Suprapubic skin (tissue), 4 donors: ENCODE measurements at places on chromosomes 2 and 18.

GRCh38 chr2:88627055-88627855 lies at the start of gene EIF2AK3:
Gene EIF2AK3, minus strand, starts transcription at chr2:88627464. Its CDS starts 190 bp downstream, at chr2:88627274.
- DNase-seq = peak; percentile 99

DNA sequence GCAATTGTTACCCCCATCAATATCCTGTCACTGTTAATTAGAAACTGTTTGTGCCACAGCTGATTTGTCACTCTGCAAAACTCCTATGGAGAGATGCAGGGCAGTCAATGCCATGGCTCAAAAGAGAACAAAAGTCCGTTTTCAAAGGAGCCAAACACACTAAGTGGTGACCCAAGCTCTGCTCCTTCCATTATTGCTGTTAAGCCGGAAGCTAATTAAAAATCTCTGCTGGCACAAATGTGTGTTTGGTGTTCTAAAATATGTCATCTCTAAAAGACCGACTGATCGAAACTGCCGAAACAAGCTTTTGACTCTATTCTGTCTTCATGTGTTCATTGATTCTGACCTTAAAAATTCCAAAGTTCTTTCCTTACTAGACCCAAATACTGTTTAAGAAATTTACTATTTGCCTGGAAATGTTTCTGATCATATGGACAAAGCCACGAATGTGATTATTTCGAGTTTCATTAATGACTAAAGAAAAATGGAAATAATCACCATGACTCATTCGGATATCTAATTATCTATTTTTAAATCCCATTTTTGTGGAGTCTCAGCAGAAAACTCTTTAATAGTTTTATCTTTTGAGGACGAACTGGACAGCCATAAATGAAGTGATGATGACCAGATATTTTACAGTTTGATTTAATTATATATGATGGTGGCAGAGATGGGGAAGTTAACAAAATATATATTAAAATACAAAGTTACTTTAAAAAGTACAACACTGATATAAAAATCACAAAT lies 287.6 kb downstream of the SOCS6 start:
- no peak for DNase-seq

- no peak for DNase-seq
Observed at GRCh38 chr2:47521666-47522285, 118.8 kb downstream of the MSH2 start.

- no peak for DNase-seq
Observed at GRCh38 chr2:102473631-102474030, 605 bp downstream of the SLC9A4 start.

DNA sequence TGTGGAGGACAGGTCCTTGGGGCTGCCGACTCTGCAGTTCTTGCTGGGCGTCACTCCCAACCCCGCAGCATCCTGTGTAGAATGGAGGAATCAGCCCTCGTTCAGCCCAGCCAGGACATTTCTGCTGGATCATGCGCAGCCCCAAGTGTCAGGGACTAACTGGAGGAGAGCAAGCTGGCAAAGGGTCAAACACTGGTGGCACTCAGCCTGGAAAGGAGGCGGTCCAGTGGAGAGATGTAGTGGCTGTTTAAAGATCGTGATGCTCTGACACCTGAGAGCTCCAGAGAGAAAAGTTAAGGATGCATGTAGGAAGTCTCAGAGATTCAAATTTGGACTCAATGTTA lies 63.6 kb upstream of the SH3RF3 start:
- DNase-seq = peak; percentile 58

GRCh38 chr2:71224457-71224856 lies 2.4 kb downstream of the PAIP2B start:
- DNase-seq = no peak

DNA sequence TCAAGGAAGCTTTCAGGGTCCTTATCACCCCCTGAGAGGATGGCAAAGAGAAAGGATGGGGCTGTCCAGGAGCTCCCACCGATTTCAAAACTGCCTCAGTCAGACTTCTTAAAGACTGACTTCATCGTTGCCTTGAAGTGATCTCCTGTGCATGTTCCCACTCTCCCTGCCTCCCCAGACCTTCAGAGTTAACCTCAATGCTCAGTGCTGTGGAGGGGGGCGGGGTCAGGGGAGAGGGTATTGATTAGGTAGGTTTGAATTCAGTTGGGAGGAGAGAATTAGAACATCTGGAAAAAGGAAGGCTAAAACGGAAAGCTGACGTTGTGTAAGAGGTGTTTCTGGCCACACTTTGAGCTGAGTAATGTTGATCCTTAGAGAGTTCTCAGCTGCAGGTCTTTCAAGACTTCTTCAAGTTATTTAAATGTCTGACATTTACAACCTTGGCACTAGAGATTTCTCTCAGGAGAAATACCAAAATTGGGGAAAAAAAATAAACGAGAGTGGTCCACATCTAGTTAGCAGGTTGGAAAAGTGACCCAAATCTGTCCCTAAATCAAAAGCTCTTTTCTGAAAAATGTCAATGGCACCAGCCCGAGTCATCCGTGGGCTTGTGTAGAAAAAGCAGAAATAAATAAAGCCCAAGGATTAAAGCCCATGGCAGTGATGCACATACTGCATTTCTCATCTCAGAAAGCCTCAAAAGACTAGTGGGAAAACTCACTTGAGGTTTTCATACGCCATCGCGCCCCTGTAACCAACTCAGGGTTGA lies 134.7 kb upstream of the EPAS1 start:
- DNase-seq = no peak

DNA sequence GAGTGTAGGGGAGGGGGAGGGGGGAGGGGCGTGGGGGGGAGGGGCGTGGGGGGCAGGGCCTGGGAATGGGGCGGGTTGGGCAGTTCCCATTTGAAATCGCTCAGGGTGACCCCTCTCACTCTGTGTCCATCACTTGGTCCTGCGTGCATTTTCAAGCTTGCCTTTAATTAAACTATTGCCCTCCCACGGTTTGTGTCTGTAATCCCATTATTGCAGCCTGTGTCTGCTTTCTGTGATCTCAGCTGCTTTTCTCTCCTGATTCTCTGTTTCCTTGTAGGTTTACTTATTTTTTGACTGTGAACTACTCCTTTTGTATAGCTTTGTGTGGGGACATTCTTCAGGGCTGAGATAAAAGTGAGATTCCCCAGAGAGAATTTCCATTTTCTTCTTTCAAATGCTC lies 1.3 kb downstream of the DCDC2C start:
- DNase-seq = no peak

- DNase-seq = no peak
Observed at GRCh38 chr2:189298038-189298437, 118.5 kb upstream of the COL5A2 start.

- no peak for DNase-seq
Observed at GRCh38 chr2:106531676-106532214, 44.6 kb downstream of the CD8B2 start.

DNA sequence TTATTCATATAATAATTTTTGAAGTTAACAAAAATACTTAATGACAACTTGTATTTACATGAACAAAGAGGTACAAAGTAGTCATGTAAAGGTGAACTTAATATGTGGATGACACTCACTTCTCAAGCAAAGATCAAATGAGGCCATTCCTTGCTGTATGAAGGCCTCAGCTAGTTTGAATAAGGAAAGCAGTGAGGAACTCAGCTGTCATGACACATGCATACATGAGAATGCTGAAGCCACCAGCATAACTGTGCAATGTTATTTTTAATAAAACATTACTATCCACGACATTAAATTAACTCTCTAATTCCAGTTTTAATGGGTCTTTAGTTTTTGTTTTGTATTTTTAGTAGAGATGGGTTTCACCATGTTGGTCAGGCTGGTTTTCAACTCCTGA lies 102.9 kb downstream of the CDH2 start:
- no peak for DNase-seq

DNA sequence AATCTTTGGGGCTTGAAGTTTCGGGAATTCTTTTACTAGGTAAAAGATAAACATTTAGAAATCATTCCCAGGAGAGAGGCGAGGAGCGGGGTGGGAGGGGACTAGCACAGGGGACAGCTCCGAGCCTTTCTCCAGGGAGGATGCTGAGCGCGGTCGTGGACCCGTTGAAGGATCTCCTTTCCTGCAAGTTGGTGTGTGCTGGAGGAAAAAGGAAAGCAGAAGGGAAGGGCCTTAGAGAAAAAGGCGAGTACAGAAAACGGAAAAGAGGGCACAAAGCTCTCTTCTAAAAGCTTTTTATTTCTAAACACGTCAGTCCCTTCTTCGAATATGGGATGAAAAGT lies 640 bp downstream of the SLC39A6 start:
- DNase-seq = no peak

DNA sequence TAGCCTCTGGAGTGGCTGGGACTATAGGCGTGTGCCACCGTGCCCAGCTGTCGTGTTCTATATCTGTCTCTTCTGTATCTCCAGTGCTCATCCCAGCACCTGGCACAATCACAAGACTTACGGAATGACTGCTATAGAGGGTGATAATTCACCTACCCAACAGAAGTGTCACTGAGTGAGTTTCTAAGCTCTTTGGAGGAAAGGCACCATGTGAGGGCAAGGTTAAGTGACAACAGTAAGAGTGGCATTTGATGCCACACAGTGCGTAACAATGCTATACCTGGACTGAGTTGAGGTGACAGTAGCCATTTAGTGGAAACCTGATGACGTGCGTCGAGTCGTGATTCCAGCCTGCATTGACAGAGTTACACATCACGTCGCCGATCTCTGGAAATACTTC lies 89.0 kb downstream of the KCTD1 start:
- no peak for DNase-seq

- DNase-seq = peak; percentile 58
Observed at GRCh38 chr2:237486334-237486818, 675 bp upstream of the MLPH start.

- DNase-seq = no peak
Observed at GRCh38 chr2:105917226-105917625, 172.5 kb downstream of the NCK2 start.

GRCh38 chr2:205386109-205386508 lies 296.2 kb upstream of the NRP2 start:
- no peak for DNase-seq

- DNase-seq = no peak
Observed at GRCh38 chr18:41829647-41830516, 125.2 kb upstream of the PIK3C3 start.

DNA sequence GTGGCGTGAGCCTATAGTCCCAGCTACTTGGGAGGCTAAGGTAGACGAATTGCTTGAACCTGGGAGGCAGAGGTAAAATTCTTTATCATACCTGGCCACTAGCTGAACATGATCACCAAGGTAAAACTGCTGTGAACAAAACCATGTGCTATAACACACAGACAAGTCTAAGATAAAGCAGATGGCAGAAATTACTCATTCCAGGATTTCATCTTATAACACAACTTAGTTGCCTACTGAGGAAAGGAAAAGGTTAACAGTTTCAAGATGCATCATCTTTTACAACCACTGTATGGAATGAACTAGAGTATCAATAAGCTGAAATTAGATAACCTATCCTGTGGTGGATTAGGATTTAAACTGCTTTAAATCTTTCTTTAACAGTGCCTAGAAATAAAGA lies 8.3 kb downstream of the ARL5A start:
- DNase-seq = no peak

- DNase-seq = no peak
Observed at GRCh38 chr2:79947751-79948150, 356.8 kb downstream of the LRRTM1 start.

DNA sequence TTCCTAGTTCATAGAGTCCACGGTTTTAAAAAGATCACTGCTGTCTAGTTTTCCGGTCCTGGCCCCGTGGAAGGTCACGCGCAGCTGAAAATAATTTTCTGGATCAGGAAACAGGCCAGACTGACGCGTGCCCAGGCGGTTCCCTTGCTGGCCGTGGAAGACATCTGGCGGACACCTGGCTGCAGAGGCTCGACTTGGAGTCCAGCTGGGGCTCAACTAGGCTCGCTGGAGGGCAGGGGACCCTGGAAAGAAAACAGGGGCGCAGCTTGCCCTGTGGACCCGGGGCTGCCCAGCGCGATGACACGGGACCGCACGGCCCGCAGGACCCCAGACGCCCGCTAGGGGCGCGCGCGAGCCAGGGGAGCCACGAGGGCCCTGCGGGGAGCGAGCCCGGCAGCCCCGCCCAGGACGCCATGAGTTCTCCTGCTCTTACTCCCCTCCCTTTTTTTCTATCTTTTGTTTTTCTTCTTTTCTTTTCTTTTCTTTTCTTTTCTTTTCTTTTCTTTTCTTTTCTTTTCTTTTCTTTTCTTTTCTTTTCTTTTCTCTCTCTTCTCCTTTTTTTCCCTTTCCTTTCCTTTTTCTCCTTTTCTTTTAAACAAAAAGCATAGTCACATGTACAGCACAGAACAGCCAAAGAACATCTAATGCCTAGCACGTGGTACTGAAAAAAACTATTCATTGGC lies 43.2 kb upstream of the UBE2F start:
- DNase-seq = no peak

DNA sequence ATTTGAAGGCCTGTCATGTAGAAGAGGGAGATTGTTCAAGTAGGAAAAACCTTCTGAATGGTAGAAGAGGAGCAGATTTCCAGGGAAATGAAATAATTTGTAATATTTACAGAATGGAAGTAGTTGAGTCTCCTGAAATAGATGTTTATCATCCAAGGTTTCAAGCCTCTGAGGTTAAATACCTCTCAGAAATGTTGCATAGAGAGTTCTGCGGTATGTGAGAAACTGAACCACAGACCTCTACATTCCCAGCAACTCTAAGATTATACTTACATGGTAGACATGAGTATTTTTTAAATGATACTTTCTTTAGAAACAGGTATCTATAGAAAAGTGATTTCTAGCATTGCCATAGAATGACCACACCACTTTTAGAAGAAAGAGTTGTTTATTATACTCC lies 379.8 kb upstream of the FANCL start:
- no peak for DNase-seq

DNA sequence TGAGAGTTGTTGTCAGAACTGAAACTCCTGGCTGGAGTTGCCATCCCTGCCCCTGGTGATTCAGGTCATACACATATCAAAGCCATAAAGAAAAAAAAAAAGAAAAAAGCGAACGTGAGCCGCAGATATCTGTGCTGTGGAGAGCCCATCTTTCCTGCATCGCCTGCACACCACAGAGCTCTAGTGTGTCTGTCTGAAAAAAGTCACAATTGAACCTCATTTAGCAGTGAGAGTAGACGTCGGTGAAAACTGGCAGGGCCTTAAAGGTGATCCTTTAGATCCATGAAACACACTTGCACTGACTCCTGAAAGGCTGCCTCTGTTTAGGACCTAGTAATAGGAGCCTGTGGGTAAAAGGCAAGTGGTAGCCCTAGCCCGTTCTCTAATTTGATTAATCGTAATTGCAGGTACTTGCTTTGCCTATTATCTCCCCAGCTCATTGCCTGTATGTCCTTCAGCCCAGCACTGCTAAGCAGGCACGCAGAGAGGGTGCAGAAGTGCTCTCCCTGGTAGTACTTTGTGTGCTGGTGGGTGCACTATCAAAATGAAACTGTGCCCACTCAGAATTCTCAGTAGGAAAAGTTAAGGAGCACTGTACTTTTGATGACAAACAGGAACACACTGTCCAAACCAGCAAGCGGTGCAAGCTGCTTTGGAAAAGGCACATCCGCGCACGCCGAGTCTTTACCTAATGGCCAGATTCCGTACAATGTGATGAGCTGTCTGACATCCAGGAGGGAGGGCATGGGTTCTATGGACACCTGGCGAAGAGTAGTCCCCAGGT lies 103.5 kb upstream of the ASB18 start:
- peak; percentile 21 for DNase-seq

DNA sequence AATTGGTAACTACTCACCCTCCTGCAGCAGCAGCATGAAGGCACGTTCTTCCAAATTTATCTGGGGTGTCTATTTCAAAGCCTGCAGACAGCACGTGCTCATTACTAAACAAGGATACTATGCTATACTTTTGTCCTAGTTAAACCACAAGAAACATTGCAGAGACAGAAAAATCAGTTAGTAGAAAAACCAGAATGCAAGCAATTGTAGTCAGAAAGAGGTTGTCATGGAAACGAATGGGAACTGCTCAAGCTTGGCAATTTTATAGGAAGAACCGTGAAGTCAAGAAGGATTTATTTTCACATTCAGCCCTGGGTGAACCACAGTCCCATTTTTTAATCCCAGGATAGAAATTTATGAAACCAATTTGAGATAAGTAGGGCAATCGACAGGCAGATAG lies 162.2 kb upstream of the PGAP1 start:
- no peak for DNase-seq
